ENCODE measurements at places on chromosomes 13 and 19. TPM values are rescaled to one million over a fixed set of nuclear protein-coding genes. Genes with fewer than 3 reads are reported as not detected.

DNA sequence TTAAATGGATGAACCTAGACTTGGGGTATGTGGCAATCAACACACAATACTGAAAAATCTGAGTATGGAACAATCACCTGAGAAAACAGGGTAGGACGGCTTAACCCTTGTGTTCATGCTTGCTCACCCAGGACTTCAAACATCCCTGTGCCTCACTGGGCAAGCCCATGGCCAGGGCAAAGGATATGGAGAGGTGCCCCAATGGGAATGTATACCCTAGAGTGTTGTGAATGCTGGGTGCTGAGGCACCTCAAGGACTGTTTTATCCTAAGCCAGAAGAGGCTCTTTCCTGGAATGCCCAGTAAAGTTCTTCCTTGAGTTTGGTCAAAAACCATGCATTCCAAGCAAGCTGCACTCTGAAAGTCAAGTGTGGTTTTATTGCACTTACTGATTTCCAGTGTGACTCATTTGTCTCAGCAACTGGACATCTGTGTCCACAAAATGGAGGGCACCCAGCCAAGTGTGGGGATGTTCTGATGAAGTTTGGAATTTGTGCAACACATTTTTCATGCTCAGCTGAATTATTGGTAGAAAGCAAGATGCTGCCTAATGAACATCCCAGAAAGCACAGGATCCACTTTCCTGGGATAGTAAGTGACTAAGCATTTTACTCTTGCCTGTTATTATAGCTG is 531.3 kb downstream of the RFC3 start:
- DNase-seq = peak; percentile 89

The C19orf67 gene
- not detected for total RNA-seq

The SRRM5 gene
- 0.35 TPM for total RNA-seq

The CCL25 gene
- total RNA-seq = not detected

Measured in osteocyte (in vitro differentiated cells).